NCI-H1105 treated with DMSO at 0.1 percent for 48 hours (cell line): ENCODE measurements at places on chromosomes 2 and 18.

DNA sequence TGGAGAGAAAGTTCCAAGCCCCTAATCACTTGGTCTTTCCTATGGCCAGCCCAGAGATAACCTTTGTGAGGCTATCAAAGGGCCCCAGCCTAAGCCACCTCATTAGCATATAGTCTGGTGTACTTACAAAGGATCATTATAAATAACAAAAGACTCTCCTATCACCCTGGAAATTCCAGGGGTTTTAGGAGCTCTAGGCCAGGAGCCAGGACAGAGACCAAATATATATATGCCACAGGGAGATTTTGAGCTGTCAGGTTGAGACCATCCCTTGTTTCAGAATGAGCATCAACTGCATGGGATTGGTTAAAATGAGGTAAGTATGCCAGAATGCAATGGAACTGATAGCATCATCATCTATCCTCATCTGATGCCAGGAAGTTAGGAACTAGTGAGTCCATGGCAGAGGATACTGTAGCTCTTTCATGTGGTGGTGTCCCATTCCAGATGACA, 32.1 kb upstream of the CHRNA1 start:
- no peak for DNase-seq

- no peak for DNase-seq
Observed at GRCh38 chr2:173955004-173955403, 10.2 kb downstream of the SP3 start.

- no peak for DNase-seq
Observed at GRCh38 chr18:60794802-60795201, 422.2 kb upstream of the MC4R start.

- DNase-seq, result no peak
Observed at GRCh38 chr2:84132370-84132769, 326.7 kb downstream of the SUCLG1 start.

DNA sequence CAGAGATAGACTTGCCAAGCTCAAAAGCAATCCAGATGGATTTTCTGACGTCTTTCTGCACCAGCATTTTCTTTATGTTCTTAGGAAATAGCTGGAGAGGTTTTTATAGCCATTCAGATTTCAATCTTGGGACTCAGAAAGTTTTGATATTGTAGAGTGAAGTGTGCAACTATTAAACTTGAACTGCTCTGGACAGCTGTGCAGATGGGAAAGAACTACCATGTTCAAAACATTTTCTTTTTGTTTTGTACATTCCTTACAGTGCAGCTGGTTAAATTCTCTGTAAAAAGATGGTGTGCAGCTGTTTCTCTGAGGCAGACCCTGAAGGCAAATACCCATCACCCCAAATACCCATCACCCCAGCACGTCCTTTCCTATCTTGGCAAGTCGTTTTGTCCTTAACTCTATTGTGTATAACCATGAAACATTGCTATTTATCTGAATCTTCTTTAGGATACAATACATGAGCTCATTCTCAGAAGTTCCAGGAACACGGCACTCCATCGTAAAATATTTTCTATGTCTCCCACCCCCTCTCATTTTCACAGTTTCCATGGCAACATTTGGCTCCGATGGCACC, 38.8 kb downstream of the AQP4 start:
- DNase-seq, result no peak

DNA sequence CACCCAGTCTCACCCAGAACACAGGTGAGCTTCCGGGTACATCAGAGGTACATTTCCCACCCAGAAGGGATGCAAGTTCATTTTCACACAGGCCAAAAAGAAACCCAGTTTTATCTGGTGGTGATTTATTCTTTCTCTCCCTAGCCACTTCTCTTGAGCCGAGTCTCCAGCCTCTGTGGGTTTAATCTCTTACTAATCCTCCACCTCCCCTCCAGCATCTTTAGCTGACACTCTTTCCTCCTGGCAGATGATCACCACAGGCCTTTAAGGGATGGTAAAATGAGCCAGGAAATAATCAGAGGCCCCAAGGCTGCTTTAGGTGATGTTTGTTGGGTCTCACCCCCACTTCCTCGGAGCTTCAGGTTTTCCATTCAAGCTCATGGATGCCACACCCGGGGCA, 145.7 kb upstream of the DLX2 start:
- DNase-seq, result no peak
